ENCODE measurements at places on chromosomes 16 and 17.
A peak's percentile ranks its signal among the peaks of the same experiment; 100 is the strongest.

DNA sequence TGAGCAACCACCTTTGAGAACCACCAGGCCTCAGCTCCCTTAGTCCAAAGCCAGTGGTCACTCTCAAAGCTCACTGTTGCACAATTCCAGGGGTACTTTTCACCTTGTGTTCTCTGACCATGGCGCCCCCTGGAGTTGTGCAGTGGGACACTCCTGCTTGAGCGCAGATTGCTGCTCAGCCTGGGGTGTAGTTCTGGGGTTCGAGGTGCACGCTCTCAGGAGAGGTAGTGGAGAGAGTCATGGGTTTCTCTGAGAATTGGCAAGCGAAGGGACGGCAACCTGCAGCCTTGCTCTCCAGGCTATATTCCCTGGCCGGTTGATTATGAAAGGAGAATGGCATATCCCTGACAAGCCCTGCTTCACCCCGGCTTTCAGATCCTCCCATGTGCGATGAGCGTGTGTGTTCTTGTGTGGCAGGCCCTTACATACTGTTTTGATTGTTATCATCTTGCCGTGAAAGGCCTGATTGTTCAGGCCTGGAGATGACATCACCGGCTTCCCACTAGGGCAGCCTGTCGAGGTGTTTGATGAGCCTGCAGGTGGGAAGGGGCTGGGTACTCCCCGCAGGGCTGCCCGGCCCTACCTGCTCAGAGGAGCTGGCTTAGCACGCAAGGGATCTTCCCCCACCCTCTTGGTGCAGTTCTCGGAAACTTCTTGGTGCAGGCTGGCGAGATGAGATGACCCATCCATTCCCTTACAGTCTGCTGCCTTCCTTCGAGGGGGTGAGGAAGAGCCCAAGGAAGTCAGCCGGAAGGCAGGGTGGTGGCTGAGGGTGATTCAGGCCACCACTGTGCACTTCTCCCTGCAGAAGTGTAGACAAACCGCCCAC is 431.2 kb downstream of the SLC39A11 start:
- DNase-seq: peak; percentile 40

- DNase-seq: no peak
Observed at GRCh38 chr17:82229698-82230608, 1.1 kb downstream of the SLC16A3 start.

DNA sequence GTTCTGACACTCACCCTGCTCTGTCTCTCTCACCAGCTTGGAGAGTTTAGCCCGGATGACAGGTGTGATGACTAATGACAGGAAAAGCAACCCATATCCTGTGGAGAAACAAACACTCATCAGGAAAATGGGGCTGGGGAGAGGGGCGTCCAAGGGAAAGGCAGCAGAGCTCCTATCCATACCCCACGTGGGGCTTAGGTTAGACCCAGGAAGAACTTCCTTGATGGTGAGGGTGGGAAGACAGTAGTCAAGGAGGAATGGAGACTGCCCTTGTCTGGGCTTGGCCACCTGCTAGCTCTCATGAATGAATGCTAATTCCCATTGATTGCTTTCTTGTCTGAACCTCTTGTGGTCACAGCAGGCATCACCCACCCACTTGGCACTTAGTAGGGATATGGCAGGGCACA is 3.8 kb downstream of the SLC46A1 start:
- DNase-seq: no peak

DNA sequence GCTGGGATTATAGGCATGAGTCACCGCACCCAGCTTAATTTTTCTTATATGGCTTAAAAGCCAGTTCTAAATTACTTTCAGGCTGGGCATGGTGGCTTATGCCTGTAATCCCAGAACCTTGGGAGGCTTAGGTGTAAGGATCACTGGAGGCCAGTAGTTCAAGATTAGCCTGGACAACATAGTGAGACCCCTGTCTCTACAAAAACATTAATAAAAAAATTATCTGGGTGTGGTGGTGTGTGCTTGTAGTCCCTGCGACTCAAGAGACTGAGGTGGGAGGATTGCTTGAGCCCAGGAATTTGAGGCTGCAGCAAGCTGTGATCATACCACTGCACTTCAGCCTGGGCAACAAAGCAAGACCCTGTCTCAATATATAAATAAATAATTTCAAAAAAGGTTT is 10.8 kb upstream of the SMARCD2 start:
- no peak for DNase-seq

GRCh38 chr16:55204069-55204468 is 119.9 kb upstream of the IRX6 start:
- DNase-seq: no peak

- no peak for DNase-seq
Observed at GRCh38 chr17:66387392-66387981, 85.1 kb downstream of the PRKCA start.

GRCh38 chr16:28326881-28327610 is 34.7 kb downstream of the SBK1 start:
- DNase-seq: no peak
